Ureter (tissue), 1 donor: ENCODE measurements at places on chromosomes 3 and 15. TPM values are rescaled to one million over a fixed set of nuclear protein-coding genes. Genes with fewer than 3 reads are reported as not detected.

DNA sequence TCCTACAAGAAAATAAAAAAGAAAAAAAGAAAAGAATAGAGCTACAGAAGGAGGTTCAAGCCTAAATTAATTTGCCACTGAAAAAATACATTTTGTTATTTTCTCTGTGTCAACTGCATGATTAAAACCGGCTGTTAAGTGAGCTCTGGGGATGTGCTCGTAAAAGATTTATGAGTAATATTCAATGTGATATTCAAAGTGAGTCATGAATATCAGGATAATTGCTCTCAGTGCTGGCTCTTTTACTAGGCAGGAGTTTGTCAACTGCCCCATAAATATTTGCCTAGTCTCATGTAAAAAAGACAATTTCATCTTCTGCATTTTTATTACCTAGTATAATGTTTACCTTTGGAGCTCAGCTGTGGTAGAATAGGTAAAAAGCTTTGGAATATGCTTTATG, 78.9 kb downstream of the CDIN1 start:
- DNase-seq, result no peak

- DNase-seq, result no peak
Measured at GRCh38 chr15:62711691-62712454, 330.7 kb upstream of the TPM1 start.

Gene GP5
- 0.21 TPM for total RNA-seq

GRCh38 chr3:96027718-96028117, 786.7 kb upstream of the EPHA6 start:
- no peak for DNase-seq

- no peak for DNase-seq
Measured at GRCh38 chr15:69679623-69680228, 227.1 kb downstream of the RPLP1 start.

Gene IQCF5
- not detected for total RNA-seq

DNA sequence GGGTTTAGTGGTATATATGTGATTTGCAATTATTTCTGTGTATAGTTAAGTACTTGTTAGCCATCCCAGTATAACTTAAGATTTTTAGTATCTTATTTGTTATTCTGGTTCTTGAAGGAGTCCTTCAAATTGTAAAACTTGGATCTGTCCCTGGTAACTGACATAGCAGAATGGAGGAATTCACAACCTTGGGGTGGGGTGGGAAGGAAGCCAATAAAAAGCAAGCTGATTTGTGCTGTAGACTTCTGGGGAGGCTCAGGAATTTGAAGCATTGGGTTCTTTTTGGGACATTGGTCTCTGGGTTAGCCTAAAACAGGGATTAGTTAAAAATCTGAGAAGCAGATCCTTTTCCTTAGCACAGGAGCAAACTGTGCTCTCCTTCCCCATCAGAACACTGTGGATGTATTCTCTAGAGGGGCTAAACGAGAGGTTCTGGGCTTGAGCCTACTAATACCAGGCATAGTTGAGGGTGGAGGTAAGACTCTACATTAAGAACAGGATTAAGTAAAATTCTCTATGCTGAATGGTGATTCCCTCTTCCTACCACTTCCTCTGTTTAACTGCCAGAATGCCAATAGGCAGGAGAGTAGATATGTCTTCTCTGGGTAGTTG, 42.2 kb downstream of the GMPS start:
- no peak for DNase-seq

- no peak for DNase-seq
Measured at GRCh38 chr15:92105611-92106010, 252.1 kb downstream of the SLCO3A1 start.

DNA sequence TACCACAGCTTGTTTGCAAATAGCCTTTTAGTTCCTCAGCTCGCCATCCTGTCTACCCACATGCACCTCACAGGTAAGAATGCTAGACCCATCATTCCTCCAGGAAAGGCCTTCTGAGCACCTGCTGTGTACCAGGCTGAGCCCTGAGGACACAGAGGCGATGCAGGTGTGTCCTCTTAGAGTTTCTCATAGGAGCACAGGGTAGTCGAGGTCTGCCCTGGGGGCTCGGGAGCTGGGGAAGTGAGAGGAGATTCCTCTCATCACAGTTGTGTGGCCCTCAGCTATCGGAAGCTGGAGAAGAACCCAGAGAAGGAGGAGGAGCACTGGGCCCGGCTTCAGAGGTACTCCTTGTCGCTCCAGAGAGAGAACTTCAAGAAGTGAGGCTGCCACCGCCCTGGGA, 8.0 kb downstream of the MESP1 start:
- DNase-seq, result no peak

Gene ATP13A5
- not detected for total RNA-seq

DNA sequence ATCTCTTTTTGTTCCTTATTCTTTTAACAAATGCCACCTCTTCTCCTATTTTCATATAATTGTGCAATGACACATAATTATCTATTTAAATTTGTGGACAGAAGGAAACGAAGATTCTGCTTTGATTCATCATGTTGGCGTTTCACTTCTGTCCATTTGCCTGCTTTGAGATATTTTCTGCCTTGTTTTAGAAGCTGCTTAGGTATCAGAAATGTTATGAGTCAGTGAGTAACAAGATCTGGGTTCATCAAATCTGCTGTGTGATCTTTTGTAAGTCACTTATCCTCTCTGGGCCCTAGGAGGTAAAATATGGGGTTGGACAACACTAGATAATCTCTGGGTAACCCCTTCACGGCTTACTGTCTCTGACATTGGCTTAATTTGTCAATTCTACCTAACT, 7.3 kb upstream of the MINDY4B start:
- no peak for DNase-seq

Gene CFAP20DC
- total RNA-seq, result 0.18 TPM

DNA sequence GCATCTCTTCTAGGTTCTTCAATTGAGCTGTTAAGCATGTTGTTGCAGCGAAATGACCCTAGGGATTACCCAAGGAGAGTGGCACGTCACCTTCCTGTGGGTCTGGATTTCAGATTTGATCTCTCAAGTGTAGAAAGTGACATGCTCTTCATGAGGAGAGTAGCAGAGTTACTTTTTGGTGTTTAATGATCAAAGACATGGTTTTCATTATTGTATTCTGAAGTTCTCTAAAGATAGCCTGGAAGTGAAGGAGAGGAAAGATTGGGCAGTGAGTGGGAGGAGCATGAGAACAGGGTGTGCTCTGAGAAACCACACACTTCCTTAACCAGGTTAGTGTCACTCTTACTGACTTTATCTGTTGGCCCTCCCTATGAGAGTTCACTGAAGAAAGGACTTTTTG, 153.6 kb downstream of the AKAP13 start:
- DNase-seq, result no peak

- no peak for DNase-seq
Measured at GRCh38 chr15:92272106-92272505, 121.6 kb upstream of the ST8SIA2 start.

Gene ZNF662
- total RNA-seq, result 45.1 TPM

Gene PLIN1
- 4.6 TPM for total RNA-seq

Gene PODXL2
- 15.9 TPM for total RNA-seq

DNA sequence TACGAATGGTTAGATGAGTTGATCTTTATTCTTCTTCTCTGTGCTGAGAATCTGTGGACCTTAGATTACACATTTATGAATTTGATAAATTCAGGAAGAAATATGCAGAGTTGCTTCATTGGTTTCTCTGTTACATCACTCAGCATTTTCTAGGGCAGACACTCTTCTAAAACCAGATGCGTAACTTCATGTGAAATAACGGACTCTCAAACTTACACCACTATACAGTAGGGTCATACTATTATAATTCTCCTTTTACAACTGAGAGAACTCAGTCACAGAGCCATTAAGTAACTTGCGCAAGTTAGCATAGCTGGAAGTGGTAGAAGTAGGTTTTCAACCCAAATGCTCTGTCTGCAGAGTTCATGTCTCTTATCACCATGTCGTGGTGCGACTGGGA, 5.7 kb downstream of the TMEM207 start:
- DNase-seq, result no peak

- no peak for DNase-seq
Measured at GRCh38 chr3:58804914-58805313, 138.3 kb upstream of the FAM3D start.

DNA sequence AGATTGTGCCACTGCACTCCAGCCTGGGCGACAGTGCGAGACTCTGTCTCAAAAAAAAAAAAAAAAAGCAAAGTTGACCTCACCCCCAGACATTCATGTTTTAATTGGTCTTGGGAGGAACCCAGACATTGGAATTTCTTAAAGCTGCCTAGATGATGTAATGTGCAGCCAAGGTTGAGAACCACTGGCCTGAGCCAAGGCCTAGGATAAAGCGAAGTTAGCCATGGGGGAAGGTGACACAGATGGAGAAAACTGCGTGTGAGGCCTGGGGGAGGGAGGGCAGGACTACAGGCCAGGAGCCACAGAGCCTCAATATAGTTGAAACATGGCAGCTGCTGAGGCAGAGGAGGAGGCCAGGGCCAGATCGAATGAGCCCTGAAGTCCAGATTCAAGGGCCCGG, 21.0 kb downstream of the GLB1 start:
- DNase-seq, result no peak
